ENCODE measurements at places on chromosomes 7 and 10.

DNA sequence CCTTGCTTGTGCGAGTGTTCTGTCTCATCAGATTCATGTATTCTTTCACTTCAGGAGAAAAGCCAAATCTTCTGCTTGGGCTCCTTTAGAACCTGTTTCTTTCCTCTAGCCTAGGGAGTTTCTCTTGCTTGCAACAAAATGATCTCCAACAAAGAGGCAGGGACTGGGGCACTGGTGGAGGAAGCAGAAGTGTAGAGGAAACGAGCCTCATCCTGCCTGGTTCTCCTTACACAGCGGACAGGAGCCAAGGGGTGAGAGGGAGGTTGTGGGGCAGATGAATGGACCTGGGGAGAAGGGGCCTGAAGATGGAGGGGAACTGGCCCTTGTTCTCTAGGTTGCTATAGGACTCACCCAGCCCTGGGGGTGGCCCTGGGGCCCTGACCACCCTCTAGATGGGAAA lies 141.1 kb downstream of the PKD1L1 start:
- no peak for DNase-seq

DNA sequence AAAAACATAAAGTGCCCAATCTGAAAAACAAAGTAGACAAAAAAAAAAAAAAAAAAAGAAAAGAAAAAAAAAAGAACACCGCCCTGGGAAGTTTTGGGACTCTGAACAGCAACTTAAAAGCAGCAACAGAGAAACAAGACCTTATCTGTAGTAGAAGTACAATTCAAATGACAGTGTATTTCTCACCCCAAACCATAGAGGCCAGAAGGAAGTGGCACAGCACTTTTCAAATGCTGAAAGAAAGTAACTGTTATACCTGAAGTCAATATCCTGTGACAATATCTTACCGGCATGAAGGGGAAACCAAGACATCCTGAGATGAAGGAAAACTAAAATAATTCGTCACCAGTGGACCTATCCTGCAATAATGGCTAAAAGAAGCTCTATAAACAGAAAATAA lies 112.1 kb downstream of the DNAJC1 start:
- DNase-seq = no peak

GRCh38 chr7:20407585-20408466 lies 77.1 kb downstream of the ITGB8 start:
- no peak for DNase-seq

GRCh38 chr7:93219868-93220267 lies 6.4 kb downstream of the HEPACAM2 start:
- DNase-seq = no peak

GRCh38 chr7:33841705-33842129 lies 63.6 kb upstream of the BMPER start:
- DNase-seq = no peak

GRCh38 chr10:68242051-68242450 lies 10.1 kb upstream of the ATOH7 start:
- no peak for DNase-seq

- DNase-seq = no peak
Measured at GRCh38 chr10:94383530-94383929, 18.8 kb upstream of the TBC1D12 start.

DNA sequence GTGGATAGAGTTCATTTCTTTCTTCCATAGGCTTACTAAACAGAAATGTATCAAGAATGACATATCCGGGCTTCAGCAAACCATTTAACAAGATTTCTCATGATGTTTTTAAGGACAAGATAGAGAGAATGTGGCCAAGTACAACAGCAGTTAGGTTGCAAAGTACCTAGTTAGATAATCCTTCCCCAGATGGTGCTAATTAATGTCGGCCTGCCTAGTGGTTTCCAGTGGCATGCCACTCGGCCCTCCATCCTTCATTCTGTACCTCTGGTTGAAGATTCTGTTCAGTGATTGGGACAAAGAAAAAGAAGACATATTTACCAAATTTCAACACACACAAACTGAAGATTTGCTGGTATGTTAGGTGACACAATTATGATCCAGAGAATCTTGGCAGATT lies 212.1 kb downstream of the MACC1 start:
- DNase-seq = no peak

DNA sequence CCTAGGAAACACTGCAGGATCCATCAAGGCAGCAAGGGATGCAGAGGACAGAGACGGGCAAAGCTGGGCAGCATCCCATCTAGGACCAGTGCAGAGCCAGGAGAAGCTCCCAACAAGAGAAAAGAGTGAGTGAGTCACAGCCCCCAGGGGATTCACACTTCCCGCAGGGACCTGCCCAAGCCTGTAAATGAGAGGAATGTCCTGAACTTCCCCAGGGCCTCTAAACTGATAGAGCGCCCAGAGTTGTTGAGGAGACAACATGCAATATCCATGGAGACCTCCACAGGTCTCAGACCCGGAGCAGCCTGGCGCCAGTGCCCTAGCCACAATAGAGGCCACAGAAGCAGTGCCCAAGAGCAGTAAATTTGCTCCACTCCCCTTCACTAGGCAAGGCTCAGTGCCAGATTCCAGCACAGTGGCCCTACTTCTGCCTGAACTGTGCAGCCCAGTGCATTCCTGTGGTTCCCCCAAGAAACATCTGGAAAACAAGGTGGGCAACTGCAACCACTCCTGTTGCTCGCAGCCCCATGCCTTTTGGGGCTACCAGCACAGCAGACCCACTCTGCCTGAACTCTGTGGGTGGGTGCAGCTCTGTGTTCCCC lies 567.5 kb downstream of the POM121L12 start:
- no peak for DNase-seq

GRCh38 chr10:31123946-31124345 lies 92.3 kb upstream of the ZNF438 start:
- DNase-seq = no peak

DNA sequence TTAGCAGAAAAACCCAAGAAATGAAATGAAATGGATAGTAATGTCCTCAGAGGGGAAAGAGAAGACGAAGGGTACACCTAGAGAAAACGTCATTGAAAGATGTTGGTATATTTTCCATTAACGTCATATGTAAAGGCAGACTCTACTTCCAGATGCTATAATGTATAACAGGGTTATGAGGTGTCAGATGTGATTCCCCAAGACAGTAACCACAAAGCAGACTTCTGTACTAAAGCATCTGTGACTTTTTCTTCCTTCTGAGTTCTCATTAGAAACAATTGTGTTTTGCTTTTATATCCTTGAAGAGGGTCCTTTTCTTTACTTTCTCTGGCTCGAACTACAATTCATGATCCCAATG lies 37.4 kb downstream of the LRRC72 start:
- no peak for DNase-seq

DNA sequence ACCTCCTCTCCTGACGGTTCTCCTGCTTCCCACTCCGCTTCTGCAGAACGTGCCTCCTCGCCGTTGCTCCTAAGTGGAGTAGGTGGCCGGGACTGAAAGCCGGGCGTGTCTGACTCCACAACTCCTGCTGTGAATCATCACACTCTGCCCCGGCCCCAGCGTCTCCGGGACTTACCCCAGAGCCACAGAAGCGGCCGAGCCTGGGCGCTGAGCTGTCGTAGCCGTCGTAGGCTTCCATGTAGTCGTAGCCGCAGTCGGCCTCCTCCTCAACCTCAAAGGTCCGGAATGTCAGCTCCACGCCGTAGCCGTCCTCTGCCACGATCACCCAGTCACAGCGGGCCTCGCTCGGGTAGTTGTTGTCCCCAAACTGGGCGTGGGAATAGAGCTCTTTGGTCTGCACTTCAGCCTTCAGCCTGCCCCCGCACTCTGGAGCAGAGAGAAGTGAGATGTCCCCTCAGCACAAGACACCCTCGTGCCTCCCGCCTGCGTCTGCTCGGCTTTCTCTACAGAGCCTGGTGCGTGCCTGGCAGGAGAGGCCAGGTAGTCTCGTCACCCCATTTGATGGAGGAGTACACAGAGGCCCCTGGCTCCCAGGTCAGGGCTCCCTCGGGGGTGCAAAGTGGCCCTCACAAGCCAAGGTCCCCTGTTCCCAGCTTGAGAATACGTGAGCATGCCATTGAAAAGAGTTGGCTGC lies 11.2 kb upstream of the OPALIN start:
- DNase-seq = no peak

GRCh38 chr10:79153745-79154144 lies 85.0 kb downstream of the ZMIZ1 start:
- DNase-seq = no peak

- DNase-seq = no peak
Measured at GRCh38 chr10:70227548-70228320, 5.5 kb downstream of the PPA1 start.

DNA sequence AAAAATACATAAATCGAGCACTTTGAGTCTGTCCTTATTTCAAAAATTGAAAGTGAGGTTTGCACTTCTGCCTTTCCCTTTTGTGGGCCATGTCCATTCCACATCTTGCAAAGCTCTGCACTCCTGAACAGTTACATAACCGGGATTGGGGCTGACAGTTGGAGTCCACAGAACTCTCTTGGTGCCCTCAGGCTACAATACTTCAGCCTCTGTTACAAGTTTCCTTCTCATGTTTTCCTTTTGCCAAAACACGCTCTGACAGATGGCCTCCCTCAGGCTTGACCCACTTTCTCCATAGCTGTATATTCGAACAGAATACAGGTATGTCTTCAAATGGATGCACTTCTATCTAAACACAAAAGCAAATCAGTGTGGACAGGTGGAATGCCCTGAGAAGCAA lies 335.9 kb downstream of the WDR37 start:
- no peak for DNase-seq

DNA sequence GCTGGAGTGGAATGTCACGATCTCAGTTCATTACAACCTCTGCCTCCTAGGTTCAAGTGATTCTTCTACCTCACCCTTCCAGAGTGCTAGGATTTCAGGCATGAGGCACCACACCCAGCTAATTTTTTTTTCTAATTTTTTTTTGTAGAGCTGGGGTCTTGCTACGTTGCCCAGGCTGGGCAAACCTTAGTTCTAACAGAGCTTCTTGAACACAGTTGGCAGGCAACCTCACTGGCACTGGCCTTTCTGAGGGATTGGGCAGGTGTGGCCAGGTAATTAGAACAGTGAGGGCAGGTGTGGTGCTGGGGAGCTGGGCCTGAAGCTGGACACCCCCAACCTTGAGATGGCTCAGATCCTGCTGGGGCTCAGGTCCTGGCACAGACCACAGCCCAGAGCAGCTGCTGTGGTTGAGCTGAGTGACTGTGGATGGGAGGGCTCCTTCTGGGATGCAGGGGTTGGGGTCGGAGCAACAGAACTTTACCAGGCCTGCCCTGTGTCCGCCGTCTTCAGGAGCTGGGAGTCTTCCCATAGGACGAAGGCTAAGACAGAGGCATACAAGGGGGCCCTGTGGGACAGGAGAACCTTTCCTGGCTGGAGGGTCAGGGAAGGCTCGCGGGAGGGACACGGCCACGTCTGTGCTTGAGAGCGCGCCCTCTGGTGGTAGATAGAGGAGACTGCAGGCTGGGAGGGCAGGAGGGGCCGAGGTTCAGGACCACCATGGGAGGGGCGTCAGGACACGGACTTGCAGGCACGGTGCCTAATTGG lies 48.2 kb downstream of the COL26A1 start:
- peak; percentile 53 for DNase-seq

DNA sequence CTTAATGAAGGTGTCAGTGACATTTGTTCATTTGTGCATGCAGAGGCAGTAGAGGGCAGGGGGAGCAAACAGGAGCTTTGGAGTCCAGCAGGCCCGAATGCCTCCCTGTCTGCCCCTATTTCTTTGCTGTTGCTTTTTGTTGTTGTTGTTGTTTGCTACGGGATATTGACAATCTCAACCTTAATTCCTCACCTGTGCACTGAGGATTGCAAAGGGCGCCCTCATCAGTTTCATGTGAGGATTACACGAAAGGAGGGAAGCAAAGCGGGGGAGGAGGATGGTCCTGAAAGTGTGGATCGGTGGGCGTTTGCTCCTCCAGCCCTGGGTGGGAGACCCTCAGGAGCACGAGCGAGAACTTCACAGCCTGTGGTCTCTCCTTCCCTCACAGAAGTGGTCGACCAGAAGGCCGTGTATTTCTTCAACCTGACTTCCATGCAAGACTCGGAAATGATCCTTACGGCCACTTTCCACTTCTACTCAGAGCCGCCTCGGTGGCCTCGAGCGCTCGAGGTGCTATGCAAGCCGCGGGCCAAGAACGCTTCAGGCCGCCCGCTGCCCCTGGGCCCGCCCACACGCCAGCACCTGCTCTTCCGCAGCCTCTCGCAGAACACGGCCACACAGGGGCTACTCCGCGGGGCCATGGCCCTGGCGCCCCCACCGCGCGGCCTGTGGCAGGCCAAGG lies 9.6 kb downstream of the GDF10 start:
- peak; percentile 37 for DNase-seq

- peak; percentile 33 for DNase-seq
Measured at GRCh38 chr10:73413108-73413527, 740 bp downstream of the ANXA7 start.

- DNase-seq = no peak
Measured at GRCh38 chr7:15620491-15621185, 58.8 kb upstream of the AGMO start.

GRCh38 chr10:112313234-112313633 lies 30.0 kb downstream of the TECTB start:
- no peak for DNase-seq

DNA sequence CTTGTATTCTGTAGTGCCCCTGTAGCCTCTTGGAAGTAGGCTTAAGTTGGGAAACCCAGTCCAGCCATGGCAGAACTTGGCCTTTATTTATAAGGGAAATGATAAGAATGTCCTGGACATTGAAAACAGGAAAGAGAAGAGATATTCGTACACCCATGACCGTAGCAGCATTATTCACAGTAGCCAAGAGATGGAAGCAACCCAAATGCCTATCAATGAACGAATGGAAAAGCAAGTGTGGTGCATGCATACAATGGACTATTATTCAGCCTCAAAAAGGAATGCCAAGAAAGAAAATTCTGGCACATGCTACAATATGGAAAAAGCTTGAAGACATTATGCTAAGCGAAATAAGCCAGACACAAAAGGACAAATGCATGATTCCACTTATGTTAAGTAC lies 315.3 kb downstream of the CXCL12 start:
- no peak for DNase-seq

DNA sequence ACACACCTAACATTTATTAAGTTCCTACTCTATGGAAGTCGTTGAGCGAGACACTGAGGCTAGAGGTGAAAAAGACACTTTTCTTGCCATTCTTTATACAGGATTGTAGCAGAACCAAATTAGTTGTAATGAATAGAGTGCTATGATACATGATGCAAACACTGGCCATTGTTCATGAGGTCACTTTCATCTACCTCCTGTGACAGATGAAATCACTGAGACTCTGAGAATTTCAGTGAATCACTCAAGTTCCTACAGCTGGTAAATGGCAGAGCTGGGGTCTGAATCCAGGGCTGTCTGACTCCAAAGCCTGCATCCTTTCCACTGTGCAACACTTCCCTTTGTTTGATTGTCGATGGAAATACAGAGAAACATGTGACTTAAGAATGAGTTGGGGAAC lies 657.6 kb downstream of the LRMDA start:
- no peak for DNase-seq

- no peak for DNase-seq
Measured at GRCh38 chr10:28769091-28769604, 91.8 kb downstream of the BAMBI start.

DNA sequence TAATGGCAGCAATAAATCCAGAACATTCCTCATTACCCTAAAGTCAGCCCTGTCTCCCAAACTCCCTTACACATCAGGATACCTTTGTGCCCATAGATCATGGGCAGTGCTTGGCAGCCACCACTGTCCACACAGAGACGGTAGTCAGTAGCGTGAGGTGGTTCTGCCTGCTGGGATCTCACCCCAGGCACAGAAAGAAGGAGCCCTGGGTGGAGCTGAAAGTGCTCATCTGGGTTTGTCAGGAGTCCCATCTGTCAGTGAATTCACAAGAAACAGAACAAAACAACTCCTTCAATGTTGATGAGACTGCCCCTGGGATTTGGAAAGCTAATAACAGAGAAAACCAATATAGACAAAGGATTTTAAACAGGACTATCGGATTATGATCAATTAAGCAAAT lies 90.2 kb upstream of the PRSS58 start:
- no peak for DNase-seq

Data from CD4-positive, alpha-beta T cell treated with Interleukin-17A for 4 hours (primary cell).